ENCODE measurements at places on chromosomes 4 and X. TPM values are rescaled to one million over a fixed set of nuclear protein-coding genes. Genes with fewer than 3 reads are reported as not detected.

GRCh38 chr4:8053688-8054449 is 104.7 kb downstream of the ABLIM2 start:
- DNase-seq: no peak

DNA sequence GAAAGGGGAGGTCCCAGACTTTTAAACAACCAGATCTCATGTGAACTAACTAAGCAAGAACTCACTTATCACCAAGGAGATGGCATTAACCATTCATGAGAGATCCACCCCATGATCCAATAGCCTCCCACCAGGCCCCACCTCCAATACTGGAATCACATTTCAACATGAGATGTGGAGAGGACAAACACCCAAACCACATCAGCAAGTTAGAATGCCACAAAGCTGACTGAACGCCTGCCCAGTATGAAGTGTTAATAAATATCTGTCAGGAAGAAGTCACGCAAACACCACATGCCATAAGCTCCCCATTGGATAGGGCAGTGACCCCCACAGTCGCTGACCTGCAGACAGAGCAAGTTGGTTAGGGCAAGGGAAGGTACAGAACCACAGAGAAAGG is 14.3 kb downstream of the SLC10A6 start:
- no peak for DNase-seq

DNA sequence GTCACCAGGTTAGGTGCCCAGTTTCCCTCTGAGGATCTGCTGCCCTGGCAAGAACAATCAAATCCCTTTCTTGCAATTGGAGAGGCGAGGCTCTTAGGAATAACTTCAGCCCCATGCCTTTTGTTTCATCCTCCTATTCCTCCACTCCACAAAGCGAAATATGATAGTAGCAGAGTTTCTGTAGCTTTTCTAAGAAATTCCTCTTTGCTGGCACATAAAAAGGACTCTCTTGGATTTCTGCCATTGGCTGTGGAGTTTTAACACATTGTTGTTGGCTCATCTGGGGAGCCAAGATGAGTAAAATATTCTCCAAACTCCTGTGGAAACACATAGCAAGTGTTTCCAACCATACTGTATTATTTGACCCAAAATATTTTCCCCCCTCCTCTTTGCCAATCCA is 11.0 kb upstream of the ADGRG2 start:
- DNase-seq: no peak

DNA sequence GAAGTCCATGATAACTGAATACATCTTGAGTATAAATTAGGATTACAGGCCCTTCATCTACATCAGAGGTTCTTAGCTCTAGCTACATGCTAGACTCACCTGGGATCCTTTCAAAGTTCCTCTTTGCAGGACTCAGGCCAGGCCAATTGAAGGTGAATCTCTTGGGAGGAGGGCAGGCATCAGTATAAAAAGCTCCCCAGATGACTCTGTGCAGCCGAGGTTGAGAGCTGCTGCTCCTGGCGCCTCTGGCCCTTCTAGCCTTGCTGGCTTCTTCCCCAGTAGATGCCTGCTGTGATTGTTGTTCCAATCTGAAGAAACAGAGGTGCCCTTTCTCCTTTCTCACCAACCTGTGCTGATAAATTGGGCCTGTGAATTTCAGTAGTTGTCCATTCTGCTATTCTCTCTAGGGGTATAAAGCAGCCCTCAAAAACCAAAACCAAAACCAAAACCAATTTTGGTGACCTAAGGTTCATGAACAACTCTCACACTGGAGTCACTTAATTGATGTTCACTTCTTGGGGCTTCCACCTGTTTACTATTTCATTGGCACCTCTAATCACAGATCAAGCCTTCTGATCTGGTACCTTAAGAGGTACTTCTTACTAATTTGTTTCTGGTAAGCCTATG is 78.7 kb downstream of the SUPT20HL2 start:
- no peak for DNase-seq

DNA sequence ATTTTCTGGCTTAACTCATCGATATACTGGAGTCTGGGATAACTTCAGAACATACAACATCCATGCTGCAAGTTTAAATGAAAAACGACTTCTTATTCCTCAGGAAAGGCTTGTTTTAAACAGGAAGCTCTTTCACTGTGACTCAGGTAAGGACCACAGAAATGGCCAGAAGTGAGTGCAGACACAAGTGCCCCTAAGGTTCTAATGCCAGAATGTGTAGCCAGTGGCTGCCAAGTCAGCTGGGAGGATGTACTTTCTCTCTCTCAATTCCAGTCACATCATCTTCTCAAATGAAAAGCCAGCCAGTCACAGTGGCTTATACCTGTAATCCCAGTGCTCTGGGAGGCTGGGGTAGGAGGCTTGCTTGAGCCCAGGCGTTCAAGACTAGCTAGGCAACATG is 144.6 kb downstream of the SH3KBP1 start:
- no peak for DNase-seq

DNA sequence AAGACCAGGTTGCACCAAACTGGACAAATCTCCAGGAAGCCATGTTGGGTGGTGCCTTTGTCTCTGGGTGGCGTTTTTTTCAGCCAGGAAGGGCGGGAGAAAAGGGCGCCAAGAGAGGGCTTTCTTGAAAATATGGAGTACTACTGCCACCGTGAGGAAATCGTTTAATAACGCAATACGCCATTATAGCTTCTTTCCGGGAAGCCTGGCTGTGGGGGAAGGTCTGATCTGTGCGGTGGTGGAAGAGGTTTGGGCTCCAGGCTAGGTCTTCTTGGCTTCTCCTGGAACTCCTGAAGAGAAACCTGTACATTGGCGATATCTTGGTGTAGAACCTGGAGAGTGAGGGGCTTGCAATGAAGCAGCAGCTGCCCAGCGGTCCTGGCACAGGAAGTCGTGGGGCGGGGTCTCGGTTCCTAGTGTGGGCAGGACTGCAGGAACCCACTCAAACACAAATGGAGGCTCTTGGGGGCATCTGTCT is 202.7 kb downstream of the OR13H1 start:
- DNase-seq: peak; percentile 88

GRCh38 chr4:72207196-72207595 is 175.4 kb downstream of the NPFFR2 start:
- no peak for DNase-seq

- peak; percentile 47 for DNase-seq
Observed at GRCh38 chr4:68375667-68376559, 26.0 kb upstream of the YTHDC1 start.

DNA sequence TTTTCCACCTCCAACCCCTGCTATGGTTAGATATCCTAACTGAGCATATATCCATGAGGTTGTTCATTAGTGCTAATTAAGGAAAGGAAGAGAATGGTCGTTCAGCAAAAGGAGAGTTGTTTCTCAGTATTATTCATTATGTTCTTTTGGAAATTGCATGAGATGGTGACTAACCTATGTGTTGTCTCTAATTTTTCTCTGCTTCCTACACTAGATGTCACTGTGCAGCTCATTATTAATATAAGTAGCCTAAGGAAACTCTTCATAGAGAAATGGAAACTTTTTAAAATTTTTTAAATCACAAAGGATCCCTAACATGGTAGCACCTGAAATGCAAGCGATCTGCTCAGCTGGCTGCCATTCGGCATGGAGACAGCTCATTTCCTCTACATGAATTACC is 67.7 kb upstream of the FAM9A start:
- DNase-seq: no peak

GRCh38 chr4:161931089-161931488 is 232.7 kb downstream of the FSTL5 start:
- no peak for DNase-seq

- DNase-seq: no peak
Observed at GRCh38 chrX:109843963-109844751, 111.1 kb upstream of the ACSL4 start.

DNA sequence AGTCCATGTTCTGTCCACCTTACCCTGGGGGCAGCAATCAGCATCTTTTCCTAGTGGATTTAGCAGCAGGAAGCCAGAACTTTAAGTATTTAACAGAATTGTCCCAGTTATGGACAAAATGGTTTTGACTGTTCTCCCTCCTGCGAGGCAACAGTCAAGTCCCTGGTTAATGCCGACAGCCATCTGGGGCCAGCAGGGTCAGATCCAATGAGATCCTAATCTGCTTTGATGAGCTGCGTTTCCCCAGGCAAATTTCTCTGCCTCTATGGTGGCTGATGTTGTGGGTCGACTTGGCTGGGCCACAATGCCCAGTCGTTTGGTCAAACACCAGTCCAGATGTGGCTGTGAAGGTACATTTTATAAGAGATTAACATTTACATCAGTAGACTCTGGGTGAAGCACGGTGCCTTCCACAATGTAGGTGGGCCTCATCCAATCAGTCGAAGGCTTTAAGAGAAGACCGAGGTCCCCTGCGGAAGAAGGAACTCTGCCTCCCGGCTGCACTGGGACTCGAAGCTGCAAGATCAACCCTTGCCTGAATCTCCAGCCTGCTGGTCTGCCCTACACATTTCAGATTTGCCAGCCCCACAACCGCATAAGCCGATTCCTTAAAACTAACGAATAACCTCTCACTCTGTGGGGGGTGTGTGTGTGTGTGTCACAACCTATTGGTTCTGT is 89.0 kb upstream of the C4orf50 start:
- no peak for DNase-seq

- DNase-seq: no peak
Observed at GRCh38 chr4:75630937-75631329, 605 bp upstream of the CDKL2 start.

DNA sequence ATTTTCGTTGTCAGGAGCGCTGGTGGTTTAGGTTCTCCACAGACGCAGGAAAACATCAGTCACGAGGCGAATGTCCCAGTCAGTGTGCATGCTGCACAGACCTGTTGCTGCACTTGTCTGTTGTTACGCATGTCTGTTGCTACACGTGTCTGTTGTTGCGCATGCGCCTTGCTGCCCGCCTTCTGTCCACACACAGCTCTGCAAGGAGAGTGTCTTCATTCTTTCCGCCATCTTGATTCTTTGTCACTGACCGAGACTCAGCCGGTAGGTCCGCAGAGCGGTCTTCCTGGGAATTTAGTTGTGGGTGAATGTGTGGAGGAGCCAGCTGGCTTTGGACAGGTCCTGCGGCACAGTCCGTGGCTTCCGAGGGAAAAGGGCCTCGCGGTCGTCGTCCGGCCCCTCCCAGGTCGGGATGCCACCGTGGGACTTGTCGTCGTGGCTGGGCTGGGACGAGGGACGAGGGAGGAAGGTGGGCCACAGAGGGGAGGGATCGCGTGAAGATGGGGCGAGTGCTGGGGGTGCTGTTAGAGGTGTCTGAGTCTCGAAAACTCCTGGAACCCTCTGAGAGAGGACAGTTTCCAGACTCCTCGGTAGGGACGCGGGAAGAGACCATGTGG is at the start of gene PAGE2B:
Gene PAGE2B, plus strand, starts transcription at position 180 of the 617 bp plus-strand sequence. CDS start 1,012 bp downstream, outside the sequence.
- DNase-seq: no peak

DNA sequence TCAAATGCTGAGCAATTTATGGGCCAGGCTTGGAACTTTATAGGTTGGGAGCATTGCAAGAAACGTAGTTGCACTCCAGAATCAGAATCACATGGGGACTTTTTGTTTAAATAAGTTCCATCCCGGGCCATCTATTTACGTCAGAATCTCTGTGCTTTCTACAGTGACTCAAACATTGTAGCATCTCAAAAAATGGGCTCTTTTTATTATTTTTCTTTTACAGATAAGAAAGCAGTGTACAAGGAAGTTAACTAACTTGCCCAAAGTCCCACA is 10.2 kb downstream of the CC2D2A start:
- DNase-seq: no peak

DNA sequence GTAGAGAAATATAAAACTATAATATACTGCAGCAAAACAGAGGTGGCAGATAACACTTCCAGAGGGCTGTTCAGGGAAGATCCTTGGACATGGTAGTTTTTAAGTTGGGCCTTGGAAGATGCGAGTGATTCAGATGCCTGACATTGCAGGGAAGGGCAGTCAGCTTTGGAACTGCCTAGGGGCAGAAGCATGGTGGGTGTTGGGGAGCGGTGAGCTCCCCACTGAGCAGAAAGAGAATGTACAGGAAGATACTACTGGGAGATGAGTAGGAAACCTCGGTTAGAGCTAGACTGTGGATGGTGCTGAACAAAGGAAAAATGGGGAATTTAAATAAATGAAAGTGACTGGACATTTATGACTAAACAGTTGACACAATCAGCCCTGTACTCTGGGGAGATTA is 24.9 kb upstream of the SEC24B start:
- DNase-seq: no peak

- no peak for DNase-seq
Observed at GRCh38 chrX:55486736-55487135, 2.9 kb downstream of the USP51 start.

GRCh38 chrX:39262641-39263040 is 461.4 kb downstream of the MID1IP1 start:
- no peak for DNase-seq

GRCh38 chr4:158234671-158235070 is 24.4 kb downstream of the TMEM144 start:
- DNase-seq: no peak

- no peak for DNase-seq
Observed at GRCh38 chr4:173527103-173527891, 2.7 kb downstream of the HAND2 start.

The TEC gene
- 3.4 TPM for total RNA-seq

The MAGEB4 gene
- total RNA-seq: not detected

The C4orf17 gene
- total RNA-seq: not detected

The PAGE1 gene
- not detected for total RNA-seq

The NPFFR2 gene
- 0.60 TPM for total RNA-seq

The CHST7 gene
- total RNA-seq: 7.8 TPM
